DND-41 (cell line): ENCODE measurements at places on chromosomes 6 and 20.

DNA sequence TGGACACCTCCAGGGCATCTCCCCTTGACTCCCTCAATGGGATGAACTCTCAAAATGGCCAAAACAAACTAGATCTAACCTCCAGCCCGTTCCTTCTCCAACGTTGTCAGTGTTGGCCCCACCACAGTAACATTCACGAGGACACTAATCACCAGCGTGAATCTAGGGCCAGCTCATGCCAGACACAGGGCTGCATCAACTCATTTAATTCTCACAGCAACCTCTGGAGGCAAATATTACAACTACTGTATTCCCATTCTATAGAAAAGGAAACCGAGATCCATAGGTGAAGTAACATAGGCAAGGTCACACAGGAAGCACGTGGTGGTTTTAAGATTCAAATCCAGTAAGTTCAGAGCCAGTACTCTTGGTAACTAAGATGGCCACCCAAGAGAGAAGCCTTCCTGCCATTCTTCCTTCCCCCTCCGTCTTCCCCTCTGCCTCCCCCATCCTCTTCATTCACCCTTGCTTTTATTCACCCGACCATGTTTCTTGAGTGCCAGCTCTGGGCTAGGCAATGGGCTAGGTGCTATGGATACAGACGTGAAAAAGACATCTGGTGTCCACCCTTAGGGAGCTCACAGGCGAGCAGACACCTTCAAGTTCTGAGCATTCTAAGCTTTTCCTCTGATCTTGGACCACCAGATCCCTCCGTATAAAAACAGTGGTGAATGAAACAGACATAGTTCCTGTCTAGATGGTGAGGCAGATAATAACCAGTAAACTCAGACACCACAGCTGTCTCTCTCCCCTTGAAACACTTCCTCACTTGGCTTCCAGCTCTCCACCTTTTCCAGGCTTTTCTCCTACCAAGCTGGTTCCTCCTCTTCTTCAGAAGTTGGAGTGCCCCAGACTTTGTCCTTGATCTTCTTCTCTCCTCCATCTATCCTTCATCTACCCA is 9.6 kb downstream of the CCM2L start:
- no peak for DNase-seq

DNA sequence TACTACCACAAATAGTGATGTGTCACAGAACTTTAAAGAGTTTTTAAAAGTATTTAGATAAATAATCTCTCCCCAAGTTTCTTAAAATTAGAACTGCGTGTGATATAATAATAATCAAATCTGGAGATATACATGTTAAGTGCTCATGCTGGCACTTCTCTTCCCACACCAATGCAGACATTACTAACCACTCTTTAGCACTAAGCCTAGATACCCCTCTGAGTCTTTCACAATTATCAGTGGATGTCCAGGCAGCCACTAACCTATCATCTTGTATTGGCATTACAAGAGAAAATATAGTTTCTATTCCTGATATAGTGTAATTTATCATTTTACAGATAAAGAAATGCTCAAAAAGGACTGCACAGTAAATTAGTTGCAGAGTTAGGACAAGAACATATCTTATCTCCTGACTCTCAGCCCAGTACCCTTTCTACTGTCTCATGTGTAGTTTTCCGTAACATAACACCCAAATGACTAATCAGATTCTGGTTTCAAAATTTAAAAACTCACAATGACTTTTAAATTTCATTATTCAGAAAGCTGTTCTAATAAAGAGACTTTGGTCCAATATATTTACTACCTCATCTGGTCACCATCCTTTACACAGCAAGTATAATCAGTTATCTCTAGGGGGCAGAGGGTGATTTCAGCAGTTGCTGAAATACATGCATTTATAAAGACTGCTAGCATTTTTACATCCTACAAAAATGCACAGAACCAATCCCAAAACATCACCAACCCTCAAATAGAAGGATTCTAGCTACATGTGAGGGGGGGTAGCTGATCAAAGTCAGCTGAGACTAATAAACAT is 215.5 kb upstream of the MCHR2 start:
- DNase-seq: no peak

GRCh38 chr6:162478192-162478671 is 249.3 kb downstream of the PRKN start:
- no peak for DNase-seq

- no peak for DNase-seq
Observed at GRCh38 chr6:17687136-17687535, 19.6 kb downstream of the NUP153 start.

DNA sequence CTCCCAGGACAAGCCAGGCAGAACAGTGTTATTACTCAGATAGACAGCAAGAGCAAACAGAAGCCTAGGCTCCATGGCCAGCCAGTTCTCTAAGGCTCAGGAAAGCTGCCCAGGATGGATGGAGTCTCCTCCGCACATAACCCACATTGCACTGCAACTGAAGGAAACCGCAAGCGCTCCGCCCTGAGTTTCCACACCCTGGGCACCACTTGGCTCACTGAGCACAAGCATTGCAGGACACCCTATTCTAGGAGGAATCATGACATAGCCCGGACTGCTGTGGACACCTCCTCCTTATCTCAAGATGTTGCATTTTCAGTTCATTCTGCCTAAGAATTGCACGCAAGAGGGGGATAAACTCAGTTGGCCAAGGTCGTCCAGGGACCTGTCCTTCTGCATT is 42.9 kb downstream of the LINC00237 start:
- DNase-seq: no peak

GRCh38 chr6:33785778-33786177 is 3.2 kb downstream of the LEMD2 start:
- no peak for DNase-seq

DNA sequence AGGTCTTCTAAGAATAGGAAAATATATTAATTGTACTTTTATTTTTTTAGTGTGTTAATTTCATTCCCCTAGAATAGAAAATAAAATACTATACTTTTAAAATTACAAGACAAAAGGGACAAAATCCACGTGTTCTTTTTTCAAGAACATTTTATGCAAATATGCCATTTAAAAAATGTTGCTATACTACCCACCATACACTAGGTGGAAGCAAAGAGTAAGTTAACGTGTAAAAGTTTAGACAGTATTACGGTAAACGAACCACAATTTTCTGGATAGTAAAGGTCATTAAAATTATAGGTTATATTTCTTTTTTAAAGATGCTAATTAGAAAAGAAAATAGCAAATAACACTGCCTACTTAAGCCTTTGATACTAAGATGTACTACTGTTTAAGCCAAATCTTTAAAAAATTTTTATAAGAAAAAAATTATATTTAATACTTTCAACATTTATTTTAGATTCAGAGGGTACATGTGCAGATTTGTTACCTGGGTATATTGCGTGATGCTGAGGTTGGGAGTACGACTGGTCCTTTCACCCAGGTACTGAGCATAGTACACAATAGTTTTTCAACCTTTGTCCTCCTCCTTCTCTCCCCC is 287.6 kb downstream of the PHF3 start:
- no peak for DNase-seq

- no peak for DNase-seq
Observed at GRCh38 chr20:25076201-25076600, 5.7 kb downstream of the VSX1 start.

- DNase-seq: no peak
Observed at GRCh38 chr20:58978351-58979190, 2.5 kb upstream of the NELFCD start.

- no peak for DNase-seq
Observed at GRCh38 chr20:3671986-3672546, 8.9 kb upstream of the GFRA4 start.

DNA sequence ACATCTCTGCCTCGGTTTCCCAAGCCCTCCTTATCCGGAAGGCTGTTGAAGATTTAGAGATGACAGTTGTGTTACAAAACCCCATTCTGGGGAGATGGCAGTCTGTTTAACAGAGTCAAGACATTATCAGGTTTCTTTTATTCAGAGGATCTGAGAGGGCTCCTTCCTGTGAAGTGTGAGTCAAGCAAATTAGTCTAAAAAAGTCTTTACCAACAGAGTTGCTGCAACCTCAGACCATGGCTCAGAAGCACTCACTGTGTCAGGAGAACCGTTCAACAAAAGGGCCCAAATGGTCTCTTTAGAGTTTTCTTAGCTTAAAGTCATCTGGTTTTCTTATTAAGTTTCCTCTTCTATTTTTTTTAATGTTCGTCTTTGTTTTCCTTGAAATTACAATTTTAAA is 717.8 kb downstream of the EPM2A start:
- DNase-seq: no peak

DNA sequence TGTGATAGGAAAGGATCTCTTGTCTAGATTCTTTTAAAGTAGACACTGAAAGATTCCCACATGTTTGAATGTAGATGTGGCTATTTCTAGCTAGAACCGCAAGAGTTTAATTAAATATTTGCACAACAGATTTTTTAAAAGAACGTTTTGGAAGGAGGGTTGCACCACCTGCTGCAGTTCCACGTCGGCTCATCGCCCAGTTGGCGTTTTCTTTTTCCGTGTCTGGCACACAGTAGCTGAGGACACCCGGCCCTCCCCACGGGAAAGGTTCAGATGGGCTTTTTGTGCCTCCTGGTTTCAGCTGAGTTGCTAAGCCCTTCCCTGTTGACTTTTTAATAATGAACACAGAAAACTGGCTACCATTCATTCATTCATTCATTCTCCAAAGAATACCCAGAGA is 41.8 kb upstream of the DOK5 start:
- DNase-seq: no peak

DNA sequence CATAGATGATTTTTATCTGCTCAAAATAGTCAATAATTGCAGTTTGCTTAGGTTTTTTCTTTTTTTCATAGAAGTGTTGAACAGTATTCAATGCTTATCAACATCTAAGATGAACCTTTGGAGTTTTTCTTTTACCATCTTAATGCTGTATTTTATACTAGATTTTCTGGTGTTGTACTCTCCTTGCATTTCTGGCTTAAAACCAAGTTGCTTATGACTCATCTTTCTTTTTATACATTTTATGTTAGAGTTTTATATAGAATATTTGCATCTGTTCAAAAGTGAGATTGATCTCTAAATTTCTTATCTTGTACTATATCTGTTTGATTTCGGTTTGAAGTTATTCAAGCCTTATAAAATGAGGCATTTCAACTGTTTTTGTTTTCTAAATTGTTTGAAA is 232.5 kb downstream of the RFPL4B start:
- no peak for DNase-seq

DNA sequence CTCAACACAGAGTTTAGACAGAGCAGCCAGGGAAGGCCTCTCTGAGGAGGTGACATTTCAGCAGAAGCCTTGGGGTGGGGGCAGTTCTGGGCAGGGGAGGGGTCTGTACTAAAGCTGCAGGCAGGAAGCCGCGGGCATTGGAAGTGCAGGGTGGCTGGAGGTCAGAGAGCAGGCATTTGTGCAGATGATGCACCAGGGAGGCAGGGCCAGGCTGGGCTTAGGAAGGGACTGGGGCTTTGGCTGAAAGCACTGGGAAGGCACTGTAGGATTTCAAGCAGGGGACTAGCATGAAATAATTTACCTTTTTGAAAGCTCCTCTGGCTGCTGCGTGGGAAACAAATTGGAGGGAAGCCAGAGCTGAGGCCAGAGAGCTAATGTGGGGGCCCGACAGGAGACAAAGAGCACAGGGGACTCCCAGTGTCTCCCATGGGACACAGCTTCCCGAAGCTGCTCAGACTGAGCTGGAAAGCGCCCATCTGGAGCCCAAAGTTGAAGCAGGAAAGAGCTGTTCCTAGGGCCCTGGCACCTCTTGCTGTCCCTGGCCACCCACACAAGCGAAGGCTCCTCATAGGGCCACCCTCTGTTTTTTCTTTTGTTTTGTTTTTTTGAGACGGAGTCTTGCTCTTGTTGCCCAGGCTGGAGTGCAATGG is 19.3 kb downstream of the ADA start:
- DNase-seq: no peak

GRCh38 chr6:169589293-169589692 is 112.5 kb downstream of the WDR27 start:
- no peak for DNase-seq

- DNase-seq: no peak
Observed at GRCh38 chr20:4828830-4829513, 107.3 kb downstream of the PRND start.

GRCh38 chr6:115544765-115545671 is 515.7 kb downstream of the FRK start:
- no peak for DNase-seq

DNA sequence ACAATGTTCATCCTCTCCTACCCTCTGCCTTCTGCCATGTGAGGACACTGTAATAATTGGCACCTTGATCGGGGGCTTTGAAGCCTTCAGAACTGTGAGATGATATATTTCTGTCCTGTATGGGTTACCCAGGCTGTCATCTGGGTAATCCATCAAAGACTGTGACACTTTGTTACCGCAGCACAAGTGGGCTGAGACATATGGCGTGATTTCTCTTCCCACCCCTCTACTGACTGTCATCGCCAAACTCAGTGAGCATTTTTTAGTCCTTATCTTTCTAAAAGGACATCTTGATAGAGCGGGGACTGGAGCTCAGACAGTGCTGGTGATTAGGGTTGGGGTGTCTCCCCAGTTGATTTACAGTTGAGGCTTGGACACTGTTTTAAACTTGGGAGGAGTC is 10.4 kb upstream of the PLG start:
- no peak for DNase-seq

DNA sequence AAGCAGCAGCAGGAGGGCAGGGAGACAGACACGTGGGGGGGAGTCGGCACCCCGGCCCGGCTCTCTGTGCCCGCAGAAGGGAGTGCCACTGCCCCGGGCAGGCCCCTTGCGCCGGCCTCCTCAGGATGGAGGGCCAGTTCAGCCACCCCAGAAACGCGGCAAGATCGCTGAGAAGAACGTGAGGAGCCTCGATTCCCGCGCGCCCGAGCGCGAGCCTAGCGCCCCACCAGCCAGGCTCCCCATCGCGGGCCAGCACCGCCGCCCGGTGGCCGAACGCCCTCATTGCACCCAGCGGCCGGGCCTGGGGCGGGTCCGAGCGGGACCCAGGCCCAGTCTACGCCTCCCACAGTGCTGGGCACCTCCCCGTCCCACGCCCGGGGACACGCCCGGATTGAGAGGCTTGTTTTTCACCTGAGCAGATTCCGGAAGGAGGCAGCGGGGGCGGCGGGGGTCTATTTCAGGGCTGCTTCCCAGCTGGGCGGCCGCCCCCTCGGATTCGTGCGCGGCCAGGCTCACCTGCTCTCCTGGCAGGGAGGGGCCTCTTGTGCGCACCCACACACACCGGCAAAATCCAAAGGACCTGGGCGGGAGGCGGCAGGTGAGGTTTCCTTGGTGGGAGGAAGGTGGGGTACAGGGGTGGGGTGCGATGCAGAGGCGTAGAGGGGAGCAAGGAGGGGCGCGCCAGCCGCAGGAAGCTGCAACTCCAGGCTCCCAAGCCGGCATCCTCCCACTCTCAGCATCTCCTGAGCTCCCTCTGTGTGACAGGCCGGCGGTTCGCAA is 9.0 kb upstream of the GRM4 start:
- peak; percentile 58 for DNase-seq

DNA sequence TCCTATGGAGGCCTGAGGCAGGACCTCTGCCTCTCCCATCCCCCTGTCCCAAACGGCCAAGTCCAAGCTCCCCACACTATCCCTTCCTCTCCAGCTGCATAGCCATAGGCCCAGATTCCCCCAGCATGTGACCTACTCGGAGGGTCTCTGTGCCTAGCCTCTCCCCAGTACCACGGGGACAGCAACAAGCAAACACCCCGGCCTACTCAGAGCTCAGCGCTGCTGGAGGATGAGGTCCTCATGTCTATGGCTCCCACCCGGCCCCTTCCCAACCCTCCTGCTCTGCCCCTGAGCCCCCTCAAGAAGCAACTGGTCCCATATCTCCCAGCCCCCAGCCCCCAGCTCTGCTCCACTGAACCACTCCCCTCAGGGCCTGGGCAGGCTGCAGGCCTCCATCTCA is 24.2 kb downstream of the RNASET2 start:
- no peak for DNase-seq
